Renal pelvis (tissue), 12 donors: ENCODE measurements at places on chromosomes 3 and 15.

GRCh38 chr3:15892311-15893227 lies 94.8 kb upstream of the ANKRD28 start:
- DNase-seq = peak; percentile 33

GRCh38 chr15:61908241-61908640 lies 152.0 kb downstream of the VPS13C start:
- no peak for DNase-seq

- no peak for DNase-seq
These were observed 334.5 kb upstream of the KCNMB2 start for GRCh38 chr3:178201714-178202113.

- DNase-seq = no peak
These were observed 91.4 kb upstream of the TJP1 start for GRCh38 chr15:29913528-29914135.

DNA sequence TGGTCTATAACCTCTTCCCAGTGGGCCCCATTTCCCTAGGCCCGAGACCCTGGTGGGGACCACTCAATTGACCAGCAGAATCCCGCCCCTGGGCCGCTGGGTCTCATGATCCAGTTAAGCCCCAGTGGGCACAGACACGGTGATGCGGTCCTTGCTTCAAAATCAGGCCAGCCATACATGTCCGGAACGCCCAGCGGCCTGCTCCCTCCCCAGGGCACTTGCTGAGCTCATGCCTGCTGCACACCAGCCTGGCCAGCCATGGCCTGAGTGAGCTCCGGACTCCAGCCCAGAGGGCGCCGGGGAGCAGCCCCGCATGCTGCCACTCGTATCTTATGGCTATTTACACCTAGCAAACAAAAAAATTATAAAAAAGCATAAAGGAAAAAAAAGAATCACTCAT lies 34.4 kb upstream of the IQSEC1 start:
- DNase-seq = no peak

DNA sequence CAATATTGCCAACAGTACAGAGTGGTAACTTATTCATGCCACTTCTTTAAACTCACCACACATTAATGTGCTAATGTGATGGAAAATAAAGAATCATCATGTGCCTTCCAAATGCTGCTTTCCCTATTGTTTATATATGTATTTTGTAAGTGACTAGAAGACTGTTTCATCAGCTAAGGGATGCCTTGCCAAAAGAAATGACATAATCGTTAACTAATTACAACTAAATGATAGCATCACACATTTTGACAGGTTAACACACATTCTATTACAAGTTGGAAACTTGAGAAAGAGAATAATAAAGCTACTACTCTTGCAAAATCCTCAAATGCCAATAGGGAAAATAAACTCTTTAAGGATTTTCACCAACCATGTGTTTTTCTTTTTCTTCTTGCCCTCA lies 329.9 kb upstream of the AGTR1 start:
- DNase-seq = no peak

GRCh38 chr3:29554566-29554965 lies 273.7 kb downstream of the RBMS3 start:
- no peak for DNase-seq

GRCh38 chr3:28243424-28244106 lies 2.1 kb downstream of the CMC1 start:
- no peak for DNase-seq
